ENCODE measurements at places on chromosomes 1 and 21. TPM values are rescaled to one million over a fixed set of nuclear protein-coding genes. Genes with fewer than 3 reads are reported as not detected.

- no peak for DNase-seq
These were observed 47.0 kb downstream of the USP25 start for GRCh38 chr21:15776818-15777217.

- DNase-seq = no peak
These were observed 64.1 kb downstream of the HLCS start for GRCh38 chr21:36902331-36902730.

GRCh38 chr1:117284399-117285215 lies 73.9 kb upstream of the VTCN1 start:
- peak; percentile 84 for DNase-seq

The AVPR1B gene
- not detected for total RNA-seq

The RNU5D-1 gene
- not detected for total RNA-seq

Measured in tongue (tissue), 3 donors.